Sigmoid colon (tissue), 7 donors: ENCODE measurements at places on chromosomes 3 and 15. TPM values are rescaled to one million over a fixed set of nuclear protein-coding genes. Genes with fewer than 3 reads are reported as not detected.

Gene SCN11A
- under 0.01 TPM for polyA plus RNA-seq

Gene SRGAP3
- polyA plus RNA-seq, result 1.2 TPM

Gene PLA2G4B
- polyA plus RNA-seq, result 6.5 TPM

Gene CASR
- not detected for polyA plus RNA-seq
